NCI-H460 (cell line): ENCODE measurements at places on chromosomes 11 and 22. TPM values are rescaled to one million over a fixed set of nuclear protein-coding genes. Genes with fewer than 3 reads are reported as not detected.

Gene DDIAS
- 10.9 and 12.8 TPM in 2 replicates for total RNA-seq

GRCh38 chr11:16000065-16000464 lies 356.3 kb downstream of the SOX6 start:
- no peak for DNase-seq

Gene MIAT
- 0.66 and 0.82 TPM in 2 replicates for total RNA-seq

DNA sequence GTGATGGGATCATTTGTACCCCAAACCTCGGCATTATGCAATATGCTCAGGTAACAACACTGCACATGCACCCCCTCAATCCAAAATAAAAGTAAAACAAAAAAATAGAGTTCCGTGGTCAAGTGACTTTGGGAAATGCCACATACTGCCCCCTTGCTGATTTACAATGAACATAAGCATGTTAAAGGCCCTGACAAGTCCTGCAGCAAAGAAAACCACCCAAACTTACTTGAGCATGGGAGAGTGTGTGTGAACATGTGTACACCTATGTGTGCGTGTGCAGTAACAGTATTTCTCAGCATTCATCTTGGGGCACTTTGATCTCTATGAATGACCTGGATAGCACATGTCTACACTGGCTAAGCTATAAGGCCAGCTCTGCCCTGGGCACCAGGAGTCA lies 15.8 kb upstream of the IGSF22 start:
- no peak for DNase-seq

Gene TMEM132A
- total RNA-seq, result 20.9 and 22.0 TPM in 2 replicates

DNA sequence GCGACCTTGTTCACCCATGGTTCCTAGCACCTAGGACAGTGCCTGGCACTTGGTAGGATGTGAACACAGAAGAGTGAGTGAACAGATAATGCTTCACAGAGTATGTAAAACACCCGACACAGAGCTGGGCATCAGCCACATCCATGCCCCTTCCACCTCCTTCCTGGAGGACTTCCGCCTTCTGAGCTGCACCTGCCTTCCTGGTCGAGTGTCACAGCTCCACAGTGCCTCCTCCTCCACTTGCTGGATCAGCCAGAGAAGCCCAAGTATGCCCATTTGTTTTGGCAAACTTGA lies 20.1 kb downstream of the PRDM11 start:
- DNase-seq, result no peak

- no peak for DNase-seq
These were observed 82.8 kb upstream of the HMGXB4 start for GRCh38 chr22:35174401-35175038.

Gene EFEMP2
- 1.0 and 2.8 TPM in 2 replicates for total RNA-seq

DNA sequence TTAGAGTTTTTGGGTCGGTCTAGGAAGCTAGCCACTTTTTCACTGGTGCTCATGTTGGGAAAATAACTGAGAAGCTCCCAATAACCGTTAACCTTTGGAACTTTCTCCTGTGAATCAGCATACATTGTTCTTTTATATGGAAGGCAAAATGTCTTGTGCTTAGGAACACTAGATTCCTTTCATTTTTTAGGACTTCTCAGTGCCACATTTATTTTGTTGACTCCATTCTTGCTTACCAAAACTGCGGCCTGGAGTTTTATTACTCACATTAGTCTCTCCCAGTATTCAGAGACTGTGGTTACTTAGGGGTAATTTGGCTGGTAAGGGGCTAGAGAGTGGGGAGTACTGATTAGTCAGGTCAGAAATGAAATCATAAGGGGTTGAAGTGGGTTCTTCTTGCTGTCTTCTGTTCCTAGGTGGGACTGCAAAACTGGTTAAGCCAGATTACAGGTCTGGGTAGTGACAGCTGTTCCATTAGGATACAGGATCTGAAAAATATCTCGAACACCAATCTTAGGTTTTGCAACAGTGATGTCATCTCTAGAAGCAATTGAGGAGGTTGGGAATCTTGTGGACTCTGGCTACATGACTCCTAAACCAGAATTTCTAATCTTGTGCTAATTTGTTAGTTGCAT lies 631.4 kb upstream of the LUZP2 start:
- DNase-seq, result no peak

DNA sequence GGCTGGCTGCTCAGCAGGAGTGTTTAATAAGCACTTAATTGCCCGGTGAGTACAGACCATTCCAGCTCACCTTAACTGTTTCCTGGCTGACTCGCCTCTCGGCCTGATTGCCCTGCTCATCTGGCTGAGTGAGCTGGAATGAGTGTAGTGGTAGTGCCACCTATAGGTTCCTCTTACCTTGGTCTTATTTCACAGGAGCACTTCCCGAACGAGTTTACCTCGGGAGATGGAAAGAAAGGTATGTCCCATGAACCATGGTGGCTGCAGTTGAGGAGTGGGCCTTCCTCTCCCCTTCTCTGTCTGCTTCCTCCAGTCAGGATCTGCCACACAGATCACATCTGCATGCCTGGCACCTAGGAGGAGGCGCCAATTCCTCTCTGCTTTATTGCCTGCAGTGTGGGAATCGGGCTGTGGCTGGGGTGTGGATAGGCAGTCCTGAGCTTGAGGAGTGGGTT lies 26.7 kb downstream of the UPB1 start:
- peak; percentile 48 for DNase-seq

Gene BEST1
- 10.7 and 11.0 TPM in 2 replicates for total RNA-seq

DNA sequence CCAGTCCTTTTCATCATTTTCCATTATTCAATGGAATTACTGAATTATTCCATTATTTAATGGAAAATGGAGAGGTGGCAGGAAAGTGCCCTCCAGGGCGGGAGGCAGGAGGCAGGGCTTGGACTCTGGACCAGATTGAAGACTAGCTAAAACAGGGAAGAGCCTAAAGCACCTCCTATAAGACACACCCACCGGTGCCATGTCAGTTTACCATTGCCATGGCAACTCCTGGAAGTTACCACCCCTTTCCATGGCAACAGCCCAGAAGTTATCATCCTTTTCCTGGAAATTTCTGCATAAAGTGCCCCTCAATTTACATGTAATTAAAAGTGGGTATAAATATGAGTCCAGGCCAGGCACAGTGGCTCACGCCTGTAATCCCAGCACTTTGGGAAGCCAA lies 443.7 kb downstream of the TBC1D22A start:
- no peak for DNase-seq

DNA sequence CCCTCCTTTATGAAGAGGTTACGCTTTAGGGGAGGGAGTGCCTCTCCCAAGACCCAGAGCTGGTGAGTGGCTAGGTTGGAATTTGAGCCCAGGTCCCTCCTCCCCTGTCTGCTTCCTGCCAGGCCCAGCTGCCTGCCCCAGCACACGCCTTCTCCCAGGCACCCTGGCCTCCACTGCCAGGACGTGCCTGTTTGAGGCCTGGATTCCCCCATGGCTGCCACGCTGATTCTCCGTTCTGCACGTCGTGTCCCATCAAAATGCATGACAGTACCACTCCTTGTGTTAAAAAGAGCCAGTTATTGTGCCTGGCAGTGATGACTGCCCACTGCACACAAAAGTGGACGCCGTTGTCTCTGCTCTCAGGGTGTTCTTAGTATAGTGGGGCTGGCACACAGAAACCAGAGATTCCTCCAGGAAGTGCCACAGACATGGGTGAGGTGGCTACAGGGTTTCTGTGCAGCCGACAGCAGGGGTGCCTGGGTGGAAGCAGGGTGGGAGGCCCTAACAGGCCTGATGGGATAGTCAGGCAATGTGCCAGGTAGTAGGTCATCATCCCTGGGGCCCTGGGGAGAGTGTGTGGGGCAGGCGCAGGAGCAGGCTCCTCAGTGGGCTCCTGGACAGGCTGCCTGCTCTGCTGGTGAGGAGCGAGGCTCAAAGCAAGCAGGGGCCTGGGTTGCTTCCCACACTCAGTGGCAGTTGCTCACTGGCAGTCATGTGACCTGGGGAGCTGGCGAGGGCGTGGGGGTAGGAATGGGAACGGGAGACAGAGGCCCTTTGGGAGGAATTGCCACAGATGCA lies 24.2 kb downstream of the MED15 start:
- DNase-seq, result peak; percentile 79

DNA sequence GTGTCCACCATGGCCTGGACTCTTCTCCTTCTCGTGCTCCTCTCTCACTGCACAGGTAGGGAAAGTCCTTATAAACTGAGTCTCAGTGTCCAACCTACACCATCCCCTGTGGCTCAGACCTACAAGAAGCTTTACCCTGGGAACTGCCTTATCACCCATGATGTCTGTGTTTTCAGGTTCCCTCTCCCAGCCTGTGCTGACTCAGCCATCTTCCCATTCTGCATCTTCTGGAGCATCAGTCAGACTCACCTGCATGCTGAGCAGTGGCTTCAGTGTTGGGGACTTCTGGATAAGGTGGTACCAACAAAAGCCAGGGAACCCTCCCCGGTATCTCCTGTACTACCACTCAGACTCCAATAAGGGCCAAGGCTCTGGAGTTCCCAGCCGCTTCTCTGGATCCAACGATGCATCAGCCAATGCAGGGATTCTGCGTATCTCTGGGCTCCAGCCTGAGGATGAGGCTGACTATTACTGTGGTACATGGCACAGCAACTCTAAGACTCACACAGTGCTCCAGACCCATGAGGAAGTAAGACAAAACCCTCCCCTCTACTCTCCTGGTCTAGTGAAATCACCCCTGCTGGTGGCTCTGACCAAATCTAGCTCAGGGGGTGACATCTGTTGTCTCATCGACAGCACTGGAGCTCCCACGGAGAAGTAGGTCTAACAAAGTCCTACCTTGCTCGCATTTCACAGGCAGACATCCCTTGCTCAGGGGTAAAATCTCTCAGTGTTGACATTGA lies 74.3 kb downstream of the VPREB1 start:
- DNase-seq, result no peak

DNA sequence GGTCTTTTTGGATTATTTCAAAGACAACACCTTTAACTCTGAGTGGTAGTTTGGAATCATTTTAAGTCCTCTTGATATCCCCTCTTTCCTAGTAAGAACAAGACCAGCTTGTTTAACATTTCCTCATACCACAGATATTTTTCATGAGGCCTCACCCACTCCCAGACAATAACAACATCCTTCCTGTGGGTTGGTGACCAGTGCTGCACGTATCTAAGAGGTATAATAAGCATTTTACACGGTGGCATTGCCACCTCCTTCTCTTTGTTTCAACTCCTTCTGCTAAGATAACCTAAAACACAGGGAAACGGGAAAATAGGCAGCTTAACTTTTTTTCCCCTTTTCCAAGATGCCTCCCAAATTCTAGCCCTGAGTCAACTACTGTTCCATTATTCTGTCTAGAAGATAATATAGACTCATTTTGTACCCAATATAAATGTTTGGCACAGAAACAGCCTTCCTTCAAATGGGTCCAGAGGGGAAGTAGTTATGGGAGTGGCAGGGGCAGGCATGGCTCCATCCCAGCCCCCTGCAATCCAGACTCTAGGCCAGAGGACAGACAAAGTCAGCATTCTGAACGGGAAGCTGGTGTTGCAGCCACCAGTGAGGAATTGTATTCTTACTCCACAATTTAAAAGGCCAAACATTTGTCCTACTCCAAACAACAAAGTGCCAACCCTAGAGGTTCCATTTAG lies 28.5 kb downstream of the MAML2 start:
- no peak for DNase-seq

GRCh38 chr11:130732476-130732875 lies 183.8 kb downstream of the SNX19 start:
- no peak for DNase-seq

Gene NLRP6
- total RNA-seq, result not detected in 2 replicates

Gene NXPE1
- not detected in 2 replicates for total RNA-seq

GRCh38 chr22:19723232-19723982 lies at the start of gene GP1BB:
GP1BB (plus strand) TSS chr22:19723539; CDS start chr22:19723570, 31 bp downstream.
- no peak for DNase-seq

GRCh38 chr11:12691473-12691872 lies 17.3 kb downstream of the TEAD1 start:
- DNase-seq, result no peak

- DNase-seq, result no peak
These were observed 1.3 kb downstream of the FAR1 start for GRCh38 chr11:13669544-13670488.

- DNase-seq, result no peak
These were observed 265.8 kb downstream of the GRM5 start for GRCh38 chr11:88799771-88800500.

- no peak for DNase-seq
These were observed 19.2 kb downstream of the DDX6 start for GRCh38 chr11:118771547-118772288.

GRCh38 chr11:31818425-31818755 lies 7.3 kb upstream of the PAX6 start:
- DNase-seq, result no peak

- no peak for DNase-seq
These were observed 56.8 kb upstream of the SEPTIN5 start for GRCh38 chr22:19657252-19658056.

DNA sequence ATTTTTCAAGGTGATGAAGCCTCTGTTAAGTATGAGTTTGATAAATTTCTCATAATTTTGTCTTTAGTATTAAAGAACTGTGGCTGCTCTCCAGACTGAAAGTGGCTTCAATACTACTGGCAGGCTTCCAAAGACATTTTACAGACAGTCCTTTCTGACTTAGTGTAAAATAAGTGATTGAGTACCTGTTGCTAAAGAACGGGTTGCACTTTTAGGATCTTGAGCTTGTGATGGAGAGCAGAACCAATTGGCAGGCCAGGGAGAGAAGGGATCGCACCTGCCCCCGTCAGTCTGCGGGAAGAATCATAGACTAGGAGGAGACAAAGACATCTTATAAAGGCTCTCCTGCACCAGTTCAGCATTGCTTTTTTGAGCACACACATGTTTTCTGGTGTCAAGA lies 4.4 kb downstream of the NCAM1 start:
- no peak for DNase-seq

GRCh38 chr22:49789289-49790141 lies 38.2 kb downstream of the BRD1 start:
- DNase-seq, result no peak
